Dermis blood vessel endothelial cell (primary cell): ENCODE measurements at places on chromosomes 7 and 10. TPM values are rescaled to one million over a fixed set of nuclear protein-coding genes. Genes with fewer than 3 reads are reported as not detected.

GRCh38 chr10:34626158-34626880 is 188.8 kb downstream of the PARD3 start:
- DNase-seq = no peak

DNA sequence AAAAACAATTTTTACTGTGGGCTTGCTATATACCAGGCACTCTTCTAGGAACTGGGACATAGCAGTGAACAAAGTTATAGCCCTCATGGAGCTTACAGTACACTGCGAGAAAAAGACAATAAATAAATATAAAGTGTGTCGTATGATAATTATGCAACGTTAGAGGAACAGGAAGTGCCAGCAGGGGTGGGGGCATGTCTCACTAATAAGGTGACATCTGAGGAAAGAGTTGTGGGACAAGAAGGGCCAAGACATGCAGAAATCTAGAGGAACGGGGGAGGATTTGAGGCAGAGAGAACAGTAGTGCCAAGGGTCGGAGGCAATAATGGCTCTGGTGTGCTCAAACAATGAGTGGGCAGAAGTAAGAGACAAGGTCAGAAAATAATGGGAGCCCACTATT is 52.8 kb downstream of the LMBR1 start:
- DNase-seq = no peak

GRCh38 chr10:125868372-125868975 is 12.6 kb downstream of the DHX32 start:
- peak; percentile 78 for DNase-seq

- DNase-seq = no peak
Observed at GRCh38 chr10:22326145-22326702, 5.3 kb downstream of the BMI1 start.

- no peak for DNase-seq
Observed at GRCh38 chr7:132171130-132171576, 405.1 kb downstream of the PLXNA4 start.

- DNase-seq = peak; percentile 23
Observed at GRCh38 chr10:34906067-34906965, 91.2 kb upstream of the PARD3 start.

GRCh38 chr10:12418000-12418399 is 68.7 kb downstream of the CAMK1D start:
- DNase-seq = no peak

DNA sequence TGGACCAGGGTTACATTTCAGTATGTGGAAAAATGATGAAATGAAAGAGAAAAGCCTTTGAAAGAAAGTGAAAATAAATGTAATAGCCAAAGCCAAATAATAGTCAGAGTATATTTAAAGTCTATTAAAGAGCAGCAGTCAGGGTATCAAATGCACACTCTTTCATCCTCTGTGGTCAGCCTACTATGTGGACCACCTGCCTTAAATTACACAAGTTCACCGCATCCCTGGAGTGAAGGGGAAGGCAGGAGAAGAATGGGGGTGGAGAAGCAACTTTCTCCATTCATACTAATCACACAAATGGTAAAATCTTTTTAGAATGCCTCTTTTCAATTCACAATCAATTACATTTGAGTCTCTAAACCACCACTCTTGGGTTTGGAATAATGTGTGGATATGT is 16.0 kb downstream of the TWIST1 start:
- DNase-seq = no peak

- DNase-seq = no peak
Observed at GRCh38 chr10:32244421-32245207, 102.3 kb downstream of the EPC1 start.

DNA sequence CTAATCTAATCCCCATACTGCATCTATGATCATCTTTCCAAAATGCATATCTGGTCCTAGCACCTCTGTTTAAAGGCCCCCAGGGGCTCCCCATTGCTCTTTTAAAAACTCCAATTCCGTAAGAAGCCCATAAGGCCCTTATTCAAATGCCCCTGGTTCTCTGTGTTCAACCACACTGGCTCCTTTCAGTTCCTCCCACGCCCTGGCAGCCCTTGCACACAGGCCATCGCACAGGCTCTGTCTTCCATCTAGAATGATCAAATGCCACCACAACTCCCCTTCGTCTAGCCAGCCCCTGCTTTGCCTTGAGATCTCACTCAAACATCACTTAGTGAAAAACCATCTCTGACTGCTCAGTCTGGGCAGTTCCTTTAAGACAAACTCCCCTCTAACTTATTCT is 112.9 kb upstream of the LYZL2 start:
- DNase-seq = no peak

DNA sequence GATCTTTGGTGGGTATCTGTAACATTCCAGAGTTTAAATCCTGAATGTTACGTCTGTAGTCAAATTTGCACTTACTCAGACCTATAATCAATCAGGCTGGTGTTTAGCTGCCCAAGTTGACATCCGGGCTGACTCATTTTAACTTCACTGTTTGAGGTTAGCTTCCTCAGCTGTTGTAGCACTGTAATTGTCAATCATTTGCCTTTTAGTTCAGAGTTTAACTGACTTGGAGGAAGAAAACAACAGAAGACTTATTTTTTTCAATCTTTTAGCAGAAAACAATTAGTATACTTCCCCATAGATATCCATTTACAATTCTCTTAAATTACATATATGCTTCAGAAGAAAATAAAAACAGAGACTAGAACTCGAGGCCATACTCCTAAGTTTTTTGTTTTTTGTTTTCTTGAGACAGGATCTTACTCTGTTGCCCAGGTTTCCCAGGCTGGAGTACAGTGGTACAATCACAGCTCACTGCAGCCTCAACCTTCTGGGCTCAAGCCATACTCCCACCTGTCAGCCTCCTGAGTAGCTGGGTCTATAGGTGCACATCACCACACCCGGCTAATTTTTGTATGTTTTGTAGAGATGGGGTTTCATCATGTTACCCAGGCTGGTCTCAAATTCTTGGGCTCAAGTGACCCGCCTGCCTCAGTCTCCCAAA is 38.5 kb upstream of the LRRC17 start:
- DNase-seq = peak; percentile 95

- DNase-seq = peak; percentile 89
Observed at GRCh38 chr10:127148066-127148932, 48.1 kb downstream of the INSYN2A start.

Gene HOXA3
- total RNA-seq = 2.4 and 6.0 TPM in 2 replicates

DNA sequence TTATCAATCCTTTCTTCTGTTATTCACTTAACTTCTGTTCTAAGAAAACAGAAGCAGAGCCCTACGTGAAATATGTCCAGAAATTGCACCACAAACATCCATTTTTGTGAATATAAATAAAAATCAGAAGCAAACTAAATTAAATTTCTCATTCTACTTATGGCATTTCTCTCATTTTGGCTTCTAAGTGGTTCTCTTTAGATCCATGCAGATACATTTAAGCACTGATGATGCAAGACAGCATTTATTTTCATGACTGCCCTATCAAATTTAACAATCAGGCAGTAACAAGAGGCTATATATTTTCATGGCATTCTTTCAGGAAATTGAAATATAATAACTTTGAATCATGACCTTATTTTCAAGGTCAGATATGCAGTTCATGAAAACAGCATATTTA is 1049.6 kb downstream of the GRM8 start:
- DNase-seq = no peak

GRCh38 chr7:84142726-84143125 is 51.9 kb downstream of the SEMA3A start:
- DNase-seq = no peak

DNA sequence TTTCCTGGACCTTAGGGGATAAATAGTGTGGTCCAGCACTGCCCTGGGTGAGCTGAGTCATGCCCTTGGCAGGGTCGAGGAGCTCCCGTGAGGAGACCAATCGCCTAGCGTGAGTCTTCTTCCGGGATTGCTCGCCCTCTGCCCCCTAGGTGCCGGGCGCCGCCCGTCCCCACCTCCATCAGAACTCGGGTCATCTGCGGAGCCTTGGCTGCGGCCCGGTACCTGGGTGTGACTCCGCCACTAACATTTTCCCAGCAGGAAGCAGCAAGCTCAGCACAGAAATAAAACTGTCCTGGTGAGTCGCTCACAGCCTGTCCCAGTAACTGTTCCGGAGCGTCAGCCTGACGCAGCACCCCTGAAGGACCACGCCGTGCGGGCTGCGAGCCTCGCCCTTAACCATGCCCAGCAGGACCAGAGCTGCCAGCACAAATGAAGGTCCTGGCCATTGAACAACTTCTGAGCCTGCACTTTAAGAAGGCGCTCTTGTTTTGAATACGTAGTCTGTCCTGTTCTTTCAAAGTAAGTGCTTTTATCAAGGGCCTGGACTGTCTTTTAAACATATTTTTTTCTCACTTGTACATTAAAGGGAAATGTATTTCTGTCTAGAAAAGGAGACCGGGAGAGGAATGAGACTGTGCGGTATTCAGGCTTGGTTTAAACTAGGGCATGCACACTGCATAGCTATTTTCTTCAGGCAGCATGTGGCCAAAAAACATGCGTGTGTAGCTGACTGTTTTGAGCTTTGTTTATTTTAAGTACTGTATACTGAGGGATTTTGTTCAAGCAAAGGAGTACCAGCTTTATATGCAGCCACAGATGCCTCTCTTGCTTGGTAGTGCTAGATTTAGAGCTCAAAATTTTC is 136.7 kb downstream of the HECW1 start:
- no peak for DNase-seq

Gene CCDC6
- total RNA-seq = 22.6 and 41.4 TPM in 2 replicates

Gene AKR1D1
- not detected in 2 replicates for total RNA-seq

DNA sequence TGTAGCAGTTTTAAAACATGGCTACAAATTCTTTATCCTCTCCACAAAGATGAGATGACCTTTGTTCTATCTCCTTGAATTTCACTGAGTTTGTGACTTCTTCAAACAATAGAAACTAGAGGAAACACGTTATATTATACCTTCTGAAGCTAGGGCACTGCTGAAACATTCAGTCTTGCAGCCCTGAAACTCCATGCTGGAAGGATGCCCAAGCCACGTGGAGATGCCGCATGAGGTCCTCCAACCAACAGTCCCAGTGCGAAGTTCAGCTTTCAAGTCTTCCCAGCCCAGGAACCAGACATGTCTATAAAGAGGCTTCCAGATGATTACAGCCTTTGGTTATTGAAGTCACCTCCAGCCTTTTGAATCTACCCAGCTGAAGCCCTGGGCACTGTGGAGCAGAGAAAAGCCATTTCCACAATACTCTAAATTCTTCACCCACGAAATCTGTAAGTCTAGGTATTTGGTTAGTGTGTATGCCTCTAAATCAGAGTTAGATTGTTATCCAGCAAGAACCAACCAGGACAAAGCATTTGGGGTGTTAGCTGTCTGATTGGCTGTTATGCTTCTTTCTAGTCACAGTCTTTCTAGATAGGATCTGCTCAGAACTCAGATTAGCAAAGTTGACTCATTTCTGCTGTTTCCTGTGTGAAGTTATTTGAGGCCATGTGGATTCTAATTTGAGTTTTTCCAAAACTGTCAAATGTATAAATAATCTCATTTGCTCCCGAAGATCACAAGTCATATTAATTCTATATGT is 186.5 kb upstream of the TMEM72 start:
- DNase-seq = peak; percentile 5

Gene EMX2
- total RNA-seq = 0.09 and 0.17 TPM in 2 replicates

Gene CCDC186
- 21.6 and 24.3 TPM in 2 replicates for total RNA-seq

- DNase-seq = peak; percentile 67
Observed at GRCh38 chr7:10412422-10413019, 561.2 kb upstream of the PHF14 start.

DNA sequence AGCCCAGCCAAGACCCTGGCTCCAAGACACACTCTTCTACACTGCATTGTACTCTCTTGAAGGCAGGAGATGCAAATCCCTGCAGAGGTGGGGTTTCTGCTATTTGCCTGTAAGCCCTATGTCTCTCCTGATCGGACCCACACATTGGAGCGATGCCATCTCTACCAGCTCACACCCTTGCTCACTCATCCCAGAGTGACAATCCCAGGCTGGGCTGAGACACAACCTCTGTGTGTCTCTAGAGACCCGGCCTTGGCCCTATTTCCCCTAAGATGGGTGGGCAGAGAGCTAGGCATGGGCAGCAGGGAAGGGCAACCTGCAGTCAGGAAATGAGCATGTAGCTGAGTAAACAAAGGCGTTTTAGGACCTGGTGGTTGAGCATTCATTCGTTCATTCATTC is 25.6 kb downstream of the CCDC3 start:
- no peak for DNase-seq
